ENCODE measurements at places on chromosomes 4 and X. TPM values are rescaled to one million over a fixed set of nuclear protein-coding genes. Genes with fewer than 3 reads are reported as not detected.

Gene GPR173
- 5.8 TPM for polyA plus RNA-seq

GRCh38 chrX:100208076-100208475 lies 202.0 kb downstream of the PCDH19 start:
- no peaks in the 10 kb centered on the region for H3K36me3 ChIP-seq
- H3K27ac ChIP-seq = no peak overlapping the region
- H3K27me3 ChIP-seq = no peaks in the 10 kb centered on the region

GRCh38 chrX:10529344-10529743 lies 91.0 kb downstream of the MID1 start:
- H3K4me3 ChIP-seq = no peak overlapping the region
- no peaks in the 10 kb centered on the region for H3K27me3 ChIP-seq
- no peaks in the 10 kb centered on the region for H3K4me1 ChIP-seq
- no peaks in the 10 kb centered on the region for H3K36me3 ChIP-seq

GRCh38 chrX:119181491-119181890 lies 53.9 kb upstream of the KIAA1210 start:
- H3K36me3 ChIP-seq = no peaks in the 10 kb centered on the region
- no peak for DNase-seq
- peaks cover 5% of the 10 kb centered on the region for H3K27me3 ChIP-seq
- no peaks in the 10 kb centered on the region for H3K4me1 ChIP-seq

Measured in SK-N-SH (cell line).